ENCODE measurements at places on chromosomes 4 and X. TPM values are rescaled to one million over a fixed set of nuclear protein-coding genes. Genes with fewer than 3 reads are reported as not detected.

Gene ARR3
- not detected for total RNA-seq

Gene PNMA3
- 4.3 TPM for total RNA-seq

Gene STAG2
- 89.5 TPM for total RNA-seq

DNA sequence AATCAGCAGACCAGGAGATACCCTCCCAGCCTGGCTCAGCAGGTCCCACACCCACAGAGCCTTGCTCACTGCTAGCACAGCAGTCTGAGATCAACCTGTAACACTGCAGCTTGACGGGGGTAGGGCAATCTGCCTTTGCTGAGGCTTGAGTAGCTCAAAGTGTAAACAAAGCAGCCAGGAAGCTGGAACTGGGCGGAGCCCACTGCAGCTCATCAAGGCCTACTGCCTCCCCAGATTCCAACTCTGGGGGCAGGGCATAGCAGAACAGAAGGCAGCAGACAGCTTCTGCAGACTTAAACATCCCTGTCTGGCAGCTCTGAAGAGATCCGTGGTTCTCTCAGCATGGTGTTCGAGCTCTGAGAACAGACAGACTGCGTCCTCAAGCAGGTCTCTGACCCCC is 15.1 kb upstream of the GABRA2 start:
- no peak for DNase-seq

DNA sequence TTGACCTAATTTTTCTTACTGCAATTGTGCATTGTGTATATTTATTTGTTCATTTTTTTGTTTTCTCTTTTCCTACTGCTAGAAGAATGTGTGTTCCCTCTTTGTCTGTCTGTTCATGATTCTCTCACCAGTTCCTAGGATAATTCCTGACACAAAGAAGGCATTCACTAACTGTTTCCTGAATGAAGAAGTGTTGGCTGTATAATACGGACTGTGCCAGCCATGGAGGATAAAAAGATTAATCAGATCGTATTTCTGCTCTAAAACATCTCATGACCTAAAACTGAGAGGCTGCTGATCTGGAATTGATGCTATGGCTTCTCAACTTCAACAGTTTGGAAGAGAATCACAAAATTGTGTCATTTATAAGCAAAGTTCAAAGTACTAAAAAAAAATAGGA is 563.1 kb upstream of the FRG1 start:
- no peak for DNase-seq

DNA sequence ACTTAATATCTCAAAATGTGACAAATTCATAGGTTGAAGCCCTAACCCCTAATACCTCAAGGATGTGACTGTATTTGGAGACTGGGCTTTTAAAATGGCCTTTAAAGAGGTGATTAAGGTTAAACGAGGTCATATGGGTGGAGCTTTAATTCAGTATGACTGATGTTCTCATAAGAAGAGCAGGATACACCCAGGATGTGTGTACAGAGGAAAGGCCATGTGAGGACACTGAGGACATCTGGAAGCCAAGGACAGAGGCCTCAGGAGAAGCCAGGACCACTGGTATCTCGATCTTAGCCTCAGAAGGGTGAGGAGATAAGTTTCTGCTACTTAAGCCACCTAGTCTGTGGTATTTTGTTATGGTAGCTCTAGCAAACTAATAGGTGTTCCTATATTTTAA is 49.0 kb upstream of the SHISA3 start:
- no peak for DNase-seq

DNA sequence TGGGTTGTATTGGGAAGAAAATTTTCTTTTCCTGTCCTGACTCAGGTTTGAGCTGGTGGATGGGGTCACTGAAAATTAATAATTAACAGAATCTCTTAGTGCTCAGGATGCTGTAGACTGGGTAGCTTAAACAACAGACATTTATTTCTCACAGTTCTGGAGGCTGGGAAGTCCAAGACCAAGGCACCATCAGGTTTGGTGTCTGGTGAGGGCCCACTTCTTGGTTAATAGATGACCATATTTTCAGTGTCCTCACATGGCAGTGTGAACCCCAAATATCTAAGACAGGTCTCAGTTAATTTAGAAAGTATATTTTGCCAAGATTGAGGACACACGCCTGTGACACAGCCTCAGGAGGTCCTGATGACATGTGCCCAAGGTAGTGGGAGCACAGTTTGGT is 31.1 kb downstream of the HERC6 start:
- no peak for DNase-seq

All from type B pancreatic cell (in vitro differentiated cells).